CD4-positive, alpha-beta T cell (primary cell): ENCODE measurements at places on chromosomes 4 and X. TPM values are rescaled to one million over a fixed set of nuclear protein-coding genes. Genes with fewer than 3 reads are reported as not detected.

VCX3A gene
- total RNA-seq: not detected

CCSER1 gene
- total RNA-seq: 0.36 TPM

WDFY3 gene
- total RNA-seq: 0.75 TPM

TECRL gene
- not detected for total RNA-seq

PPBP gene
- total RNA-seq: 0.95 TPM

SPATA4 gene
- not detected for total RNA-seq

NWD2 gene
- not detected for total RNA-seq

GRCh38 chrX:41473936-41474725 is 27.0 kb downstream of the NYX start:
- H3K36me3 ChIP-seq: no peaks in the 10 kb centered on the region
- no peak overlapping the region for H3K27ac ChIP-seq

- peak overlapping the region; percentile 48 for H3K27ac ChIP-seq
- no peaks in the 10 kb centered on the region for H3K36me3 ChIP-seq
- no peaks in the 10 kb centered on the region for H3K27me3 ChIP-seq
- DNase-seq: no peak
Observed at GRCh38 chrX:46572340-46572936, 1.1 kb upstream of the CHST7 start.

- no peaks in the 10 kb centered on the region for H3K4me1 ChIP-seq
- H3K4me3 ChIP-seq: no peak overlapping the region
- H3K27ac ChIP-seq: no peak overlapping the region
- no peaks in the 10 kb centered on the region for H3K27me3 ChIP-seq
- no peak for DNase-seq
Observed at GRCh38 chr4:173436149-173436579, 37.2 kb upstream of the SCRG1 start.

- DNase-seq: no peak
- H3K36me3 ChIP-seq: peaks cover 12% of the 10 kb centered on the region
- no peaks in the 10 kb centered on the region for H3K27me3 ChIP-seq
- H3K4me3 ChIP-seq: no peak overlapping the region
Observed at GRCh38 chr4:184662236-184662635, 12.7 kb downstream of the PRIMPOL start.

DNA sequence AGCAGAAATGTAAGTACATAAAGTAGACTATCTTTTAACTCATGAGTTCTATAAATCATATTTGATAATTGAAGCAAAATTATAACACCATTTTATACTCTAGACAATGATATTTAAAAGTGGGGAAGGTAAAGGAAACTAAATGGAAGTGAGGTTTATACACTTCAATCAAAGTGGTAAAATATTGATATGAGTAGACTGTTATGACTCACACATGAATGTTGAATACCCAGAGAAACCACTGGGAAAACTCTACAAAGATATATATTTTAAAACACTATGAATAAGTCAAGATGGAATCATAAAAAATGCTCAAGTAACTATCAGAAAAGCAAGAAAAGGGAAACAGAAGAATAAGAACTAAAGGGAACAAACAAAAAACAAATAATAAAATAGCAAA is 8.4 kb downstream of the VSIG1 start:
- no peaks in the 10 kb centered on the region for H3K27me3 ChIP-seq
- H3K4me3 ChIP-seq: no peak overlapping the region
- H3K4me1 ChIP-seq: no peaks in the 10 kb centered on the region
- H3K27ac ChIP-seq: no peak overlapping the region
- peaks cover 3% of the 10 kb centered on the region for H3K36me3 ChIP-seq

- peaks cover 61% of the 10 kb centered on the region for H3K4me1 ChIP-seq
- peaks cover 35% of the 10 kb centered on the region for H3K36me3 ChIP-seq
- DNase-seq: peak; percentile 21
- H3K27me3 ChIP-seq: no peaks in the 10 kb centered on the region
- peak within 1 kb of the TSS; percentile 82 for H3K4me3 ChIP-seq
Observed at GRCh38 chrX:48683411-48683982, at the start of gene WAS. WAS (plus strand) TSS chrX:48683799; CDS start chrX:48683854, 55 bp downstream.

- no peak overlapping the region for H3K27ac ChIP-seq
- no peaks in the 10 kb centered on the region for H3K36me3 ChIP-seq
- H3K4me3 ChIP-seq: no peak overlapping the region
- peaks cover 5% of the 10 kb centered on the region for H3K4me1 ChIP-seq
Observed at GRCh38 chr4:121304893-121305292, 75.9 kb downstream of the QRFPR start.

GRCh38 chr4:121472937-121473721 is 92.3 kb upstream of the QRFPR start:
- no peak overlapping the region for H3K4me3 ChIP-seq
- DNase-seq: no peak
- no peaks in the 10 kb centered on the region for H3K27me3 ChIP-seq
- no peak overlapping the region for H3K27ac ChIP-seq
- H3K36me3 ChIP-seq: no peaks in the 10 kb centered on the region

DNA sequence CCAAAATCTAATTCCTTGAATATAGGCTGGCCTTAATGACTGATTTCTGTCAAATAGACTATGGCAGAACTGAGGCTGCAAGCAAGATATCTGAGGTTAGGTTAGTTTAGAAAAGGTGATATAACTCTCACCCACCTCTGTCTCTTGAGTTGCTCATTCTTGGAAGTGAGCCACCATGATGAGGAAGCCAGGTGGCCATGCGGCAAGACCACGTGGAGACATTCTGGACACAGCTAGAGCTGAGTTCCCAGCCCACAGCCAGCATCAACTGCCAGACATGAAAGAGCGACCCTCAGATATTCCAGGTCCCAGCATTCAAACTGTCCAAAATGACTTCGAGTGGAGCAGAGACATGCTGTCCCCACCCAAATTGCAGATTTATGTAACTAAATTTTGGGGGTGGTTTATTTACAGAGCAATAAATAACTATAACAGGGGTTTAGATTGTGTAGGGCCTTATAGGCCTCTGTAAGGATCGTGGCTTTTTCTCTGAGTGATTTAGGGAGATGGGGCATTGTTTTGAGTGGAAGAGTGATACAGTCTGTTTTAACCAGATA is 33.7 kb downstream of the USP53 start:
- H3K4me1 ChIP-seq: no peaks in the 10 kb centered on the region
- no peaks in the 10 kb centered on the region for H3K27me3 ChIP-seq
- DNase-seq: no peak
- H3K36me3 ChIP-seq: peaks cover 32% of the 10 kb centered on the region
- no peak overlapping the region for H3K4me3 ChIP-seq

- no peaks in the 10 kb centered on the region for H3K36me3 ChIP-seq
- H3K4me3 ChIP-seq: no peak overlapping the region
- DNase-seq: no peak
- H3K27me3 ChIP-seq: no peaks in the 10 kb centered on the region
- no peaks in the 10 kb centered on the region for H3K4me1 ChIP-seq
Observed at GRCh38 chrX:63327788-63328187, 23.3 kb downstream of the SPIN4 start.

GRCh38 chr4:123350191-123350544 is 46.4 kb upstream of the SPRY1 start:
- DNase-seq: peak; percentile 11
- no peaks in the 10 kb centered on the region for H3K27me3 ChIP-seq
- H3K36me3 ChIP-seq: no peaks in the 10 kb centered on the region
- no peaks in the 10 kb centered on the region for H3K4me1 ChIP-seq
- H3K27ac ChIP-seq: no peak overlapping the region

DNA sequence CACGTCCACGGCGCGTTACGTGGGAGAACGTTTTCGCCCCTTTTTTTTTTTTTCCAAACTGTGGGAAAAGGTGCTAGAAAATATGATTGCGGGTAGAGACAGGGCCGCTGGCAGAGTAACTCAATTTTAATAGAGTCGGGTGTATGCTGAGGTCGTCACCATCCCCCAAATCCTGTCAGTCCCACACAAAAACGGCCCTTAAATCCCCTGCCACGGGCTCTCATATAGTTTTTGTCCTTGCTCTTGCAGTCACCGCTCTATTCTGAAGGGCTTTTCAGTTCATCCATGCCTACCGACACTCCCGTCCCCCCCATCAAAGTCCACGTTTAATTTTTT is 796 bp upstream of the MED14 start:
- H3K4me1 ChIP-seq: peaks cover 9% of the 10 kb centered on the region
- H3K36me3 ChIP-seq: no peaks in the 10 kb centered on the region
- peak overlapping the region; percentile 65 for H3K4me3 ChIP-seq
- H3K27me3 ChIP-seq: no peaks in the 10 kb centered on the region
- peak overlapping the region; percentile 86 for H3K27ac ChIP-seq
- peak; percentile 4 for DNase-seq

- H3K27me3 ChIP-seq: no peaks in the 10 kb centered on the region
- no peaks in the 10 kb centered on the region for H3K36me3 ChIP-seq
- H3K4me3 ChIP-seq: no peak overlapping the region
- no peak overlapping the region for H3K27ac ChIP-seq
- no peak for DNase-seq
- H3K4me1 ChIP-seq: no peaks in the 10 kb centered on the region
Observed at GRCh38 chr4:27592738-27593137, 732.1 kb downstream of the STIM2 start.
